Heart right ventricle (tissue), 16 donors: ENCODE measurements at places on chromosomes 11 and 22. TPM values are rescaled to one million over a fixed set of nuclear protein-coding genes. Genes with fewer than 3 reads are reported as not detected.
A peak's percentile ranks its signal among the peaks of the same experiment; 100 is the strongest.

DNA sequence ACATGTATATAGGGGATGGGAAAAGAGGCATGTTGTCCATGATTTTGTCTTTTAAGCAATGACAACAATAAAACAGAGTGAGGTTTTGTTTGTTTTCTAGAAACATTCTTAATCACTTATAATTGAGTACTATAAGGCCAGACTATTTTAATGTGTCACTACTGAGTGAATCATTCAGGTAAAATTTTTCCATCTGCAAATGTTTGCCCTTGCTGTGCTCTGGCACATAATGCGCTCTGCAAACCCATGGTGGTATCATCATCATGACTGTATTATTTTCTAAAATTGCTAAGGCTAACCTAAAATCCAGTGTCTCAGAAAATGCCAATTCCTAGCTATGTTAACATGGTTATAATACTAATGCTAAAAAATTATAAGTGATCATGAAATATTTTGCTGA lies 261.2 kb downstream of the CADM1 start:
- no peak for DNase-seq

- no peak for DNase-seq
Measured at GRCh38 chr11:131615611-131616010, 245.2 kb downstream of the NTM start.

DNA sequence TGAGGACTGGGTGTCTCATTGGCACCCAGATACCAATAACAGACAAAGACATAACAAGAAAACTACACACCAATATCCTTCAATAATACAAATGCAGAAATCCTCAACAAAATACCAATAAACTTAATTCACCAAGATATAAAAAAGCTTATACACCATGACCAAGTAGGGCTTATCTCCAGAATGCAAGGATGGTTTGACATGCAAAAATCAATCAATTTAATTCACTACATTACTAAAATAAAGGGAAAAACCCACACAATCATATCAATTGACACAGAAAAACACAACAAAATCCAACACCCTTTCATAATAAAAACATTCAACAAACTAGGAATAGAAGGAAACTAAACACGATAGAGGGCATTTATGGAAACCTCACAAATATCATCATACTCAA lies 40.6 kb downstream of the LHFPL7 start:
- DNase-seq: no peak

- DNase-seq: no peak
Measured at GRCh38 chr11:102564110-102564509, 33.6 kb upstream of the MMP7 start.

- DNase-seq: no peak
Measured at GRCh38 chr11:36105743-36106581, 162.1 kb downstream of the LDLRAD3 start.

DNA sequence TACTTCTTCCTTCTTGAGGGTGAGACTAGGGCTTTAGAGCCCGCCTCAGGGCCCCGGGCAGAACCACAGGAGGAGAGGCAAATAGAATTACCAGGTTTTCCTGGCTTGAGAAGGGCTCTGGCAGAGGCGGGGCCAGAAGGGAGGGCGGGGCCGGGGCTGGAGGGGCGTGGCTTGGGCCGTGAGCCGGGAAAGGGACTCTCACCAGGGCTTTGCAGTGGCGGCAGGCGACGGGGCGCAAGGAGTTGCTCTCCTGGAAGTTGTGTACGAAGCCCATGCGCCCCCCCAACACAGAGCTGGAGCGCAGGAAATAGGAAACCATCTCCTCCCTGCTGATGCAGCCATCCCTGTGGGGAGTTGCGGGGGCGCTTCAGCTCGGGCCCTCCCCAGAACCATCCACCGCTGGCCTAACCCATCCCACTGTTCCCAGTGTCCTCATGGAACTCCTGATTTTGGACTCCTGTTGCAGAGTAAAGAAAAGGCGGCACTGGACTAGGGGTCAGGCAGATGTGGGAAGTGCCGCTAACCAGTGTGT lies 6.9 kb upstream of the NRXN2 start:
- peak; percentile 45 for DNase-seq

- no peak for DNase-seq
Measured at GRCh38 chr11:69908511-69909220, 89.5 kb upstream of the FGF3 start.

DNA sequence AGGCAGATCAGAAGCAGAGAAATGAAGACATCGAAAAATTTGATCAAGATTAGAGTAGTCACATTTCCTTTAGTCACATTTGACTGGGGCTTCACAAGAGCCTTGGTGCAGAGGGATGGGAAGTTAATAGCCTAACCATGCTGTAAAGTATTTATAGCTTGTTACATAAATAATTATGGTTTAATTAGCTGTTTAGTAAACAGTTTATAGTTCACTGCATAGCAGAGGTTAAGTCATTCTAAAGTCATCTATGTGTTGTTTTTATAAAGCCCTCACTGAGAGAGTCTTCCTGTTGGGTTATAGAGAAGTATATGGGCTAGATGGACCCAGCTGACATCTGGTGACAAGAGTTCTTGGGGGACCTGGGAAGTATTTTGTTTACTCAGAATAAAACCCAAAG lies 47.1 kb downstream of the INSC start:
- no peak for DNase-seq

GRCh38 chr11:707817-708420 lies 1.9 kb downstream of the EPS8L2 start:
- DNase-seq: no peak

DNA sequence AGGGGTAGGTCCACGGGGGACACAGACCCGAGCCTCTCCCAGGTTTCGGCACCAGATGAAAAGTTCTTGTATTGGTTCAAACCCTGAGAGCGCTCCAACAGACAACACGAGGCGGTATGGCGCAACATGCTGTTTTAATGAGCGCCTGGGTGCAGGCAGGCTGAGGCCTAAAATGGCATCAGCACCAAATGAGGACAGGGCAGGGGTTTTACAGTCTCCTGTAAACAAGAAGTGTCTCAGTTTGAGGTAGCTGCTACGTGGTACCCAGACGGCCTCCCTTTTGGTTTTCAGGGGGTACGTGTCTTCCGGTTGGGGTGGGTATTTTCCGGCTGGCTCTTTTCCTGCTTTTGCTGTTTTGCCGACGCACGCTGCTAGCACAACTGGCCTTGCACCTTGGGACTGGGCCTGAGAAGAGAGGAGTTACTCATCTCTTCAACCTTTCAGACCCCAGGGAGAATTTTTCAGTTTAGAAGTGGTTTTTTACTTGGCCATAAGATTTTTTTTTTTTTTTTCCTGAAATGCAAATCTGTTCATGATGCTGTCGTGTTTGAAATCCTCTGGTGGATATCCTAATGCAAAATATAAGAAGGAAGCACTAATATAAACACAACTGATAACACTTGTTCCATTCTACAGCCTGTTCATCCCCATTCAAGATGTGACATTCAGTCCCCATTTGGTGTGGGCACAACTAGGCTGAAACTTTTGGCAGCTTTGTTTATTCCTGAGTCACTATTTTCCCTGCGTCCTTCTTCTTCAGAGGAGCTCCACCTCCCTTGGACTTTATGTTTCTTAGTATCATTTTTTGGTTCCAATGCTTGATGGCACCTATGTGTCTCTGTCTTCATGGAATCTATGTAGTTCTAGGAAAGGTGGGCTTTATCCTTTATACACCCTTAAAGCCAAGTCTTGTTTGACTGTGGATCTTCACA lies 6.5 kb downstream of the PPFIBP2 start:
- no peak for DNase-seq

- no peak for DNase-seq
Measured at GRCh38 chr11:57343825-57344224, 5.7 kb downstream of the P2RX3 start.

- no peak for DNase-seq
Measured at GRCh38 chr11:85665733-85666132, 804 bp upstream of the CREBZF start.

DNA sequence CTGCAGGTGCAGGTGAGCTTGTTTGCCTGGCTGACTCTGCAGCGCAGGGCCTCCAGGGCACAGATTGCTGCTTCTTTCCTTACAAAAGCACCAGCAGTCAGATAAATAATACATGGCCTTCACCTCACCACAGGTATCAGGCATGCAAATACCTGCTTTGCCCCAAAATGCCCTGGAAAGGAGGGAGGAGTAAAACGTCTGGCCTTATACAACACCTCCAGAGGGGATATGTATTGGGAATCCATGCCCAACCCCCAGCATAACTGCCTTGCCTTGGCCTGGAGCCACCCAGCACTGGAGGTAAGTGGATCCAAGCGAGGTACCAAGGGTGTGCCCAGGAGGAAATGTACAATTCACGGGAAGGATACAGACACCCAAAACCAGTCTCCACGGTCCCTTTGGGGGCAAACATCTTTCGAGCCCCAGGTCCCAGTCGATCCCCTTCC lies 860 bp downstream of the TMEM184B start:
- no peak for DNase-seq

GRCh38 chr22:47030881-47031627 lies 268.6 kb downstream of the TBC1D22A start:
- DNase-seq: no peak

GRCh38 chr11:123438131-123438627 lies 8.1 kb downstream of the GRAMD1B start:
- no peak for DNase-seq

GRCh38 chr22:42766860-42767259 lies 46.2 kb upstream of the A4GALT start:
- DNase-seq: no peak

DNA sequence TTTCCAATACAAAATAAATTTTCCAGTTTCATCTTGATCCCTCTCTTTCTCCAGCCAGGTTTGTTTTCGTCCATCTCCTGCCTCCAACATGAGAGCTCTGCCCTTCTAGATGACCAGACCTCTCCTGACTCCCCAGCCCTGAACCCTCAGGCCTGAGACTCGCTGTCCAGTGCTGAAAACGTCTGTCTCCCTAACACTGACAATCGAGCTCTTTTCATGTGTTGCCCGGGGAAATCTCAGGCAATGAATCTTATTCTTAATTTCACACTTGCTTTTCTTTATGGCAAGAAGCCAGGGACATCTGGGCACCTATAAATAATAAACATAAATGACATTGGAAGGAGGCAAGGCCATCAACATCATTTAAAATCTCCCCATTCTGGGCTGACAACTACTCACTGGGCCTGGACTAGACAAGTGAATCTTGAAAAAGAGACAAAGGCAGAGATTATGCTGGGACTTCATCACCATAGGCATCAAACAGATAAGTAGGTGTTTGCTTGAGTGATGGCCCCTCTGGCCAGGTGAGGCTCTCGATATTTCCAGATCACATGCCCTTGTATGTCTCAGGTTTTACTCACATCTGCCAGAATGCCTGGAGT lies 274.5 kb upstream of the B3GAT1 start:
- no peak for DNase-seq

GRCh38 chr22:46614025-46614931 lies 5.9 kb upstream of the GRAMD4 start:
- DNase-seq: no peak

- DNase-seq: no peak
Measured at GRCh38 chr11:57405271-57405860, 14.9 kb upstream of the PRG2 start.

Gene KCNK4
- polyA plus RNA-seq: not detected

Gene NEFH
- polyA plus RNA-seq: 0.14 TPM

Gene QSER1
- 2.5 TPM for polyA plus RNA-seq

Gene DEPDC7
- polyA plus RNA-seq: 0.30 TPM

Gene IGLL1
- not detected for polyA plus RNA-seq

Gene OPCML
- 0.07 TPM for polyA plus RNA-seq

Gene ALG8
- 69.1 TPM for polyA plus RNA-seq

Gene CAPN5
- polyA plus RNA-seq: 2.0 TPM

Gene OR52E8
- polyA plus RNA-seq: not detected
